ENCODE measurements at places on chromosomes 11 and 22.
A peak's percentile ranks its signal among the peaks of the same experiment; 100 is the strongest.

DNA sequence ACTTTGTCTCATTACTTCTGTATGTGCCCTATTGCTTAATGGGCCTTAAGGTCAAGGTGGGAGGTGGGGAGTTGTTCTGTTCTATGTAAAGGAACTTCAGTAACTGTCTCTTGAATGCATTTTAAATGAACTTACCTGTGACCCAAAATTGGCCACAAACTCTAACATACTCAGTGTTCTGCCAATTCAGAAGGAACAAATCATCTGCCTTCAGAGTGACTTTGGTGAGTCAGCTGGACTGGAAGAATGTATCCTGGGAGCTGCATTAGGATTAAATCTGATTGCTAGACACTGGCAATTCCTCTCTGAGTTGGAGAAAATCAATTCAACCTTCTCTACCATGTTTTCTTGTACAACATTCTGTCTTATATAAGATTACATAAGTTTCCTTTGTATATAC lies 1104.8 kb downstream of the DLG2 start:
- no peak for DNase-seq

GRCh38 chr11:133712051-133712560 lies 133.2 kb downstream of the SPATA19 start:
- no peak for DNase-seq

GRCh38 chr22:22687638-22688500 lies 43.5 kb downstream of the GGTLC2 start:
- no peak for DNase-seq

DNA sequence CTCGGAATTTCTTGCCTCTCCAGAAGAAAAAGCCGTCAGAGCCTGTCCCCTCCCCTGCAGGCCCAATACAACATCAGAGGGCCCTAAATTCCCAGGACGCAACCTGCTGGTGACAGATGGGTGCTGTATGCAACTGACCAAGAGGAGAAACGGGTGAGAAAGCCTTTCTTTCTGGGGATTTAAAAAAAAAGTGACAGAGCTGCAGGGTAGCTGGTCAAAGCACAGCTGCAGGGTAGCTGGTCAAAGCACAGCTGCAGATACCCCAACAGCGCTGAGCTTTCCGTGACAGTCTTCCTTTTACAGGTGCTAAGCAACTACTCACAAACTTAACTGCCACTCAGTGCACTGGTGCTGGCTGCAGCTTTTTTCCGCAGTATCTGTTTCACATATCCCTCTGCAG lies 17.8 kb downstream of the AP1B1 start:
- DNase-seq: no peak

DNA sequence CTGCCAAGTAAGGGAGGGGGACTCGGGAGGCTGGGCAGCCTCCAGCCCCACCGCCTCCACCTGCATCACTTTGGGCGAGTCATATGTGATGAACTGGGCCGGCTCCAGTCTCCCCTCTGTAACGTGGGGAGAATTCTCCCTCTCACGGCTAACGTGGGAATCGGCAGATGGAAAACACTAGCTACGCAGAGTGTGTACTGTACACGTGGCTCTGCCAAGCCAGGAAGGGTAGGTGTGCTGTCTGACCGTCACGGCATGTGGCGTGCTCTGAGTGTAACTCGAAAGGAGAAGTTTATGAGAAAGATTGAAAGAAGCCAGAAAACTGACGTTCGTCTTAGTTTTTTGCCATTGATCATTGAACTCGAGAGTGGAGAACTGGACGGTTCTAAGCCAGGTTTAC lies 13.7 kb downstream of the TRMU start:
- no peak for DNase-seq

DNA sequence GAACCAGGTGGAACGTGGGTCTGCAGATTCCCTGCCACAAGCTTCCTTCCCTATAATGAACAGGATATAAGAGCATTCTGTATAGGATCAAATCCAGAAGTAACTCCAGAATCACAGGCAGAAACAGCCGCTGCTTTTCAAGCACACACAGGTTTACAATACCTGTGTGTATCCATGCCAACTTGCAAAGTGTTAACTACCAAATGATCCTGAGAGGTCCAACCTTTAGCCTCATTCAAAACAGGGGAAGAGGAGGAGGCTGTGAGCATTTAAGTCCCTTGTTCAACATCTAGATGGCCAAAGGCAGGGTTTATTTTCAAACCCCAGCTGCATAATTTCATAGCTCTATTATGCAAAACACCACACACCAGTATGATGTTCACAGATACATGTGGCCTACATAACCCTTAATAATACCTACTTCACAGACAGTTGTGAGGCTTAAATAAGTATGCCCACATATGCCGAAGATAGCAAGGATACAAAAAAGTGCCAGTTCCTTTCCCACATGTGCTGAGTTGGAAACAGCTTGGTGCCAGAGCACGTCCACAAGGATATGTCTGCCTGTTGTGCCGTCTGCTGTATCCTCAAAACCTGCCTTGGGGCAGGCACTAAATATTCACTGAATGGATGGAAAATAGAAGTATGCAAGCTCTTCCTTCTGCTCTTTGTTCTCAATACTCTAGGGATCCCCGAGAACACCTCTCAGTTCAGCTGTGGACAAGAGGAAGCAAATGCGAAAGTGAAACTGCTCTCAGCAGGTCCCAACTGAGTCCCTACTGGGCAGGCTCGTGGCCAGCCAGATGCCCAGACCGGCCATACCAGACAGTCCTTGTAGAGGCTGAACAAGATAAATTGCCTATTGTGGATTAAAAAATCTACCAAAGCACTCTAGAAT lies 66.8 kb downstream of the LARGE1 start:
- no peak for DNase-seq

DNA sequence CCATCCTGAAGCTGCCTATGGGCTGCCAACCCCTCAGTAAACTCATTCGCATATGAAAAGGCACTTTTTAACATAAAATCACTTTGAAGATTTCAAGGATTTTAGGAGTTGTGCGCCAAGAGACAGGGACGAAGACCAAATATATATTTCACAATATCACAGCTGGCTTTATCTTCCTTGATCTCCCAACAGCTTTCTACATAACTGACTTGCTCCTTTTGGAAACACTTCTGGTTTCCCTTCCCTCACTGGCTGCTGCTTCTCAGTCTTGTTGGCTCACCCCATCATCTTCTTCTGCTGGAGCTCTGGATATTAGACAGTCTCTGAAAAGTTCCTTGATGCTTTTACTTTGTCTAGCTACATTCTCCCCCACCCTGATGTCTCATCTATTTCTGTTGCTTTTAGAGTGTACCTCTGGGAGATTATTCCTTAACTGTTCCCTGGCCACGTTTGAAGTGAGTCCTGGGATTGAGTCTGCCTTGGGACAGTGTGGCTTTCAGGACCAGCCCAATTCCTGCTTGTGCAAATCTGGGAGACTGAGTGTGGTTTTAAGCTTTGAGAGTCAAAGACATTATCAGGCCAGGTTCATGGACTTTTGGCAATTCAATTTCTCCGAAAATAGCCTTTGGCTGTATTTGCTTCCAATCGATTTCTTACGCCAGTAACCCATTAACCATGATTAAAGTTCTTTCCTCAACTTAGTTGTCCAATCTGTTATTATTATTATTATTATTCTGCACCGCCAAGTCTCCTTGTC lies 30.9 kb upstream of the NNMT start:
- DNase-seq: no peak

- no peak for DNase-seq
Observed at GRCh38 chr22:47795477-47796127, 1033.2 kb downstream of the TBC1D22A start.

DNA sequence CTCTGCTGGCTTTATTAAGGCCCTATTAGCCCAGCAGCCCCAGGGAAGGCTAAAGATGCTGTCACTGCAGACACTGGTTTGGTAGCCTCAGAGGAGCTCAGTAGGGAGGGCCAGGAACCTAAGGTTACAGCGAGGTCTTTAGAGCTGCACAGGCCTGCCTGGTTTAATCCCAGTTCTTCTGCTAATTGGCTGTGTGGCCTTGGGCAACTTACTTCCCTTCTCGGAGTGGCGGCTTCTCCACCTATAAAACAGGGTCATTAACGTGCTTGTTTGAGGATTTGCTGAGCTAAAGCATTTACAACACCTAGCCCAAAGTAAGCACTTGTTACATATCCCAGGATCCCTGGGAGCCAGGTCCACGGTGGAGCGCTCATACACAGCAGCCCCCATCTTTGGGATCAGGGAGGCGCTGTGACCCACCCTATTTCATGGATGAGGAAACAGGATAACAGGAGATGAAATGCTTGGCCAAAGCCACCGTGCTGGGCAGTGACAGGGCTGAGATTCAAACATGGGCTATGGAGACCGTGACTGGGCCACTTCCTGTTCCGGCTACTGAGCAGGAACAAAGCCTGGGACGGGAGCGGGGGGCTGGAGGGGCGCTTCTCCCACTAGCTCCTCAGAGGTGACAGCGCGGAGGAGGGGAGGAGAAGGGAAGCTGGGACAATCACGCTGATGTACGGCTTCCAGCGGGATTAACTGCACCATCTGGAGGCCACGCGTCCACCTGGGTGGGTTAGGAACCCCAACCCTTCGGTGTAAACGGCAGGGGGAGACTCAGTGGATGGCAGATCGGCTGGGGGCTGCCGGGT lies 61.5 kb downstream of the IGLL1 start:
- DNase-seq: no peak

- no peak for DNase-seq
Observed at GRCh38 chr11:75505916-75506692, 19.6 kb downstream of the GDPD5 start.

DNA sequence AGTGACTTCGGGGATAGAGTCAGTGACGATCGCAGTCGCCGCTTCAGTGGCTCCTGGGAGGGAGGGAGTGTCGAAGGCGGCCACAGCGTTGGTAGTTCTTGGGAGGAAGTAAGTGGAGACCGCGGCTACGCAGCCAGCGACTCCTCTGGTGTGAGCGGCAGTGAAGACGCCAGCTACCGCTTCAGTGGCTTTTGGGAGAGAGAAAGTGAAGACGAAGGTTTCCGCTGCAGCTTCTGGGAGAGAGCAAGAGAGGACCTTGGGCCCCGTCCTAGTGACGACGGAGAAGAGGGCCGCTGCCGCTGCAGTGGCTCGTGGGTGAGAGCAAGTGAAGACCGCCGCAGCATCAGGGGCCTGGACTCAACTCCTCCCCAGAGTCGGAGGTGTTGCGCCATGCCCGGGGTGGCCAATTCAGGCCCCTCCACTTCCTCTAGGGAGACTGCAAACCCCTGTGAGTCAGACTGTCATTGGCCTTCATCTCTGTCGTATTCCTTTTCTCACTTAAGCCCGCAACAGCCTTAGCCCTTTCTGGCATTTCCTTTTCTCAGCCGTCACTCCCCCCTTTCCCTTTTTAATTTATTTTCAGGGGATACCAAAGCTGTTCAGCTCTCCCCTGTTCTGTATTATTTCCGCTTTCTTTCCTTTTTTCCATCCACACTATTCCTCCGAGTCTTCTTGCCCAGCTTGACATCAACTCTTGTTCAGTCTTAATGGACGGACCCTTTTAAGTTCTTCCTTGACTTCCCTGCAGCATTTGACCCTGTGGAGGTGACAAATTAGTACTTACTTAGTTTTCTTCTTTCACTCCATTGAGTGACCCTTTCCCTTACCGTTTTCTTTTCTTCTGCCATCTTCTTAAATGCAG lies 1.0 kb downstream of the ANKRD42 start:
- DNase-seq: peak; percentile 48

- no peak for DNase-seq
Observed at GRCh38 chr11:79697905-79698304, 257.1 kb upstream of the TENM4 start.

- no peak for DNase-seq
Observed at GRCh38 chr11:1444321-1444720, 42.3 kb downstream of the MOB2 start.

DNA sequence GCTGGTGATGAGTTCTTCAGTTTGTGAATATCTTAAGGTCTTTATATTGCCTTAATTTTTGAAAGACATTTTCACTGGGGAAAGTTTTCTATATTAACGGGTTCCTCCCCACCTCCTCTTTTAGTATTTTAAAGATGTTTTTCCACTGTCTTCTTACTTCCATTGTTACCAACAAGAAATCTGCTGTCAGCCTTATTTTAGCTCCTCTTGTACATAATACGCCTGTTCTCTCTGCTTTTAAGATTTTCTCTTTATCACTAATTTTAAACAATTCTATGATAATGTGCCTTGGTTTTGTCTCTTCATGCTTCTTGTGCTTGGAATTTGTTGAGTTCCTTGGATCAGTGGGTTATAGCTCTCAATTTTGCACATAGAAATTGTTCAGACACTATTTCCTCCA lies 280.4 kb downstream of the DCDC1 start:
- no peak for DNase-seq

DNA sequence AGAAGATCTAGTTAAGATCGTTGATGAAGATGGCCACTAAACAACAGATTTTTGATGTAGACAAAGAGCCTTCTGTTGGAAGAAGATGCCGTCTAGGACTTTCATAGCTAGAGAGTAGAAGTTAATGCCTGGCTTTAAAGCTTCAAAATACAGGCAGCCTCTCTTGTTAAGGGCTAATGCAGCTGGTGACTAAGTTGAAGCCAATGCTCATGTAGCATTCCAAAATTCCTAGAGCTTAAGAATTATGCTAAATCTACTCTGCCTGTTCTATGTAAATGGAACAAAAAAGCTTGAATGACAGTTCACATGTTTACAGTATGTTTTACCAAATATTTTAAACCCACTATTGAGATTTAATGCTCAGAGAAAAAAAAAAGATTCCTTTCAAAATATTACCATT lies 492.6 kb downstream of the CNTN5 start:
- DNase-seq: no peak

DNA sequence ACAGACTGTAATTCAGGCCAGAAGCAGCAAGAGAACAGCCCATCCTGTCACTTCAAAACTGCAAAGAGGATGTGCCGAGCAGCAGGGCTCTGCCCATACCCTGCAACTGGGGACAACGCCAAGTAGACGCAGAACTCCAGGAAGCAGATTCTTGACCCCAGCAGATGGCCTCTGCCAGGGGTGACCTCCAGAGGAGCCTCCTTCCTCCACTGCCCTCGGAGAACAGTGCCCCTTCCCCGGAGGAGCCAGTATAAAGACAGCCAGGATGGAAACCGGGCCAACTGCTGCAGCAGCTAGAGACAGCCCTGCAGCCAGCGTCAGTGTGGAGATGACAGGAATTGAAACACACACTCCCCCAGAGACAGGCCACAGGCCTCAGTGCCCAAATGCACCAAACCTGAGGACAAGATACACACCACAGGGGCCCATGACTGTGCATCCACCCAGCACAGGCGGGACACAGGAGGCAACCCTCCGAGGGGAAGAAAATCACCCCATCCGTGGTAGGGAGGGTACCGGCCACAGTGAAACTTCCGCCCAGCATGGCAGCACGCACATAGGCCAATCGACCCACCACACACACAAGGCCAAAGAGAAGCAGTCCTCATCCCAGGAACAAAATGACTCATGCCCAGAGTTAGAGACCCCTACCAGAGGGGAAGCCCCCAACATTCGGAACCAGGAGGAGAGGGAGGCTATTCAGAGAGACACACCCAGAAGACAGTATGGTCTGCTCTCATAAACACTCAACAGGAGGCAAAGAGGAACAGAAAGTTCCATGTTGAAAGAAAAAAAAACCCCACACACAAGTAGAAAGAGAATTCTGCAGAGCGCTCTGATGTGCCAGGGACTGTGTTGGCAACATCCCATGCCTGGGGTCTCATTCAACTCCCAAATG lies 5.6 kb downstream of the AHNAK start:
- DNase-seq: no peak

All from activated CD4-positive, alpha-beta T cell treated with anti-CD3 and anti-CD28 coated beads for 4 hours (primary cell).